ENCODE measurements at places on chromosomes 2 and 18.

DNA sequence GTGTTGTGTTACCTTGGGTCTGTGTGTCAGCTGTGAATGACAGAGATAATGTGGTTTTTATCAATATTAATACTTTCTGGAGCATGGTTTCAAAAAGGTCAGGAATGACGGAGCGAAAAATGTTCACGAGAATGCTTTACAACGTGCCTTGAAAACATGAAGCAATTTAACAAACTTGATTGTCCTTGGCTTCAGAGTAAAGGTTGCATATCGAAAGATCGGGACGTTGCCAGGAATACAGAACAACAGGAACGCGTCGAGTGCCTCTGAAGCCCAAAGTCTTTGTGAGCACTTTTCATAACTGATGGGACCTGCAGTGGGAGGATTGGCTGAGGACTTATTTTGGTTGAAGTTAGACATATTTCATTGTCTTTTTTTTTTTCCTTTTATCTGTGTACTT lies 206.1 kb downstream of the ZNF407 start:
- no peak for DNase-seq

DNA sequence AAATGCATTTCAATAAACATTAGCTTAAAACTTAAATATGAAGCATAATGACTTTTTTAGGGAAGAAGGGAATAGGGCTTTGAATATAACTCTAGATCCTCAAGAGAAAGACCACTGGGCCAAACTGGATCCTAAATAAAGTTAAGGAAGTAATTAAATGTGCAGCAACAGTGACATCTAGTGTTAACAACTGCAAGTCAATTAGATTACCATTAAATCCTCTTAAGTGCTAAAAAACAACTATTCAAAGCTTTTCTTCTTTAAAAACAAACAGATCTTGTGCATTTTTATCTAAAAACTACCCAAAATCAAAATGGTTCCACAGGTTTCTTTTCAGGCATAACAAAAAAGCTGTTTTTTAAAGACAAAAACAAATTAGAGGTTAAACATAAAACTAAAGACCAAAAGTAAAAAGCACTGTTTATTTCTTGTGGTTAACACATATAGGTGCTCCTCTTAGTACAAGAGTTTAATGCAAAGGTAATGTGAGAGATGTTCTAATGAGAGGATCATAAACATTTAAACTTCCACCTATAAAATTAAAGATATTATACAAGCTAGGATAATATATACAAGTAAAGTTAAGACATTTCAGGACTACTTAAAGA lies 111.4 kb downstream of the THADA start:
- DNase-seq, result no peak

- DNase-seq, result no peak
Measured at GRCh38 chr2:3628800-3629199, 29.2 kb upstream of the ALLC start.

DNA sequence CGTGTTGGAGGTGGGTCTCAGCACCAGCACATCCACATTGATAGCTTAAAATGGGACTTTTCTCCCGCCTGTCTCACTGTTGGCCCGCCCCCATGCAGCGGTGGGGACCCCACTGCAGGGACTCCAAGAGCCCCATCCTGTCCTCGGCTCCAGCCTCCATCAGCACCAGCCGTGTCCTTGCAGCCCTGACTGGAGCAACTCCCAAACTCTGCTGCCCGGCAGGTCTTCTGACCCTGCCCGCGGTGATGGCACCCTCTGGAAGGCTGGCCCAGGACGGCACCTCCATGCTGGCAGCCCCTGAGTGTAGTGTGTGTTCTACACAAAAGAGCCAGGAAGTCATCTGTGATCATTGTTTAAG lies 41.6 kb upstream of the KCNG2 start:
- DNase-seq, result no peak
